NCI-H345 (cell line): ENCODE measurements at places on chromosomes 5 and 9.

DNA sequence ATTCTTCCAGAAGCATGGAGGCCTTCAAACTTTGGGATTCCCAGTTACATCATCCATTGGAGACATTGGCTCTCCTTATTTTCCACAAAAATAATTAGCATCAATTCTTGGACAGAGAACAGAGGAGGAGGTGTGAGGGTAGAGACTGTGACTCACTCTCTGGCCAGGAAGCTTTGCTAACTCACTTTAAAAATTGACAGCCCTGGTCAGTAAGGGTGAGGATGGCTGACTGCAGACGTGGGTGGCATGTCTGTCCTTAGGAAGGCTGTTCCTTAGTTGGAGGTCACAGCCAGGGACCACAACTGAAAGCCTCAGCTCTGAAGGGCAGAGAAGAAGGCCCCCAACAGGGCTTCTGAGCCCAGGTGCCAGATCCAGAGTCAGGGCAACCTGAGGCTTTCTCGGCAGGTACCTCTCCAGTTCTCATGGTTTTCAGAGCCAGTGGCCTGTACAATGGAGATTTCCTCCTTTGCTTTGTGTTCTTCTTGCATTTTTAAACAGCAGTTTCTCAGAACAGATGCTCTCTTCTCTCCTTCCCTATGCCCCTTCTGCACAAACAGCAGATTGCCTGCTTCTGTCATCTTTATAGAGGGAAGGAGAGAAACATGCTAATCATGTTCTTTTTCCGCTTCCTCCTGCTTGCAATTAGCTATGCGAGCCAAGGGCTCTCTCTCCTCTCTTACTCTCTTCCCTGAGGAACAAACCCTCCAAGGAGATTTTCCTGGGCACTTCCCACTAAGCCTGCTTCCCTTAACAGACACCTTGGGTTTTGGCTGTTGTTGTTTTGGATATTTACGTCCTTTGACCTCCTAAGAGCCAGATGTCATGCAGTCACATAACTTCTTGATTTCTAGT lies 92.5 kb upstream of the ZNF366 start:
- no peak for DNase-seq

- no peak for DNase-seq
These were observed 31.6 kb downstream of the ADRA1B start for GRCh38 chr5:159947708-159948358.

DNA sequence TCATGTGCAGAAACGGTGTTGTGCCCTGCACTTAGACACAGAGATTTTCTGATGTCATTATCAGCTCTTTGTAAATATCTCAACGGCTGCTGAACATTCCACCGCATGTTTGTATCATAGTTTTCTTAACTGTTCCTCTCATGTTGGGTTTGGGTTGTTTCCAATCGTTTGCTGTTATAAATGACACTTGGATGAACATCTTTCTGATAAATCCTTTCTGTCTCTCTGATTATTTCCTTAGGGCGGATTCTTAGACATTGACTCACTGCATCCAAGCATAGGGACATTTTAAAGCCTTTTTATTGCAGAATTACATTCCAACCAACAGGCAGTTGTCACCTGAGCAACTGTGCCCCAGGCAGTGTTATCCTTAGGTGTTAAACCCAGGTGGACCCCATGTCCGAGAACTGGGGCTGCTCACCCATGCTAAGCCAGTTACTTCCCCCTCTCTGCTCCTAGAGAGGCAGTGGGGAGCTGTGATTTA lies 28.5 kb downstream of the COL5A1 start:
- no peak for DNase-seq

- DNase-seq = no peak
These were observed 13.4 kb upstream of the FANCC start for GRCh38 chr9:95330720-95331404.

DNA sequence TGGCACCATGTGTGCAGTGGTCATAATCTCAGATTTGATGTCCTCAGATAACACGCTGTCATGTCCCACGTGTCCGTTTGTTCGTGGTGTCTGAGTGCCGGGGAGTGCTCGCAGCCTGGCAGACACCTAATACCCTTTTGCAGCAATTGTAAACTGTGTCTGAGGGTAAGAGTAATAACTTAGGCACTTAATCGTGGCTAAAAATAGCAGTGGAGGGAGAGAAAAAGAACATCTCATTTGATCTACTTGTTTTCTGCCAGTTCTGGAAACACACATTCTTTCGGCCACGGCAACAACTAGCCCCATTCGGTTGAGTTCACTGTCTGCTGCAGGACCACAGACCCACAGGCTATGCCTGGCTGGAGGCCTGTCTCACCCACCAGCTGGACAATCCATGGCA lies 16.5 kb downstream of the ADCY2 start:
- no peak for DNase-seq

DNA sequence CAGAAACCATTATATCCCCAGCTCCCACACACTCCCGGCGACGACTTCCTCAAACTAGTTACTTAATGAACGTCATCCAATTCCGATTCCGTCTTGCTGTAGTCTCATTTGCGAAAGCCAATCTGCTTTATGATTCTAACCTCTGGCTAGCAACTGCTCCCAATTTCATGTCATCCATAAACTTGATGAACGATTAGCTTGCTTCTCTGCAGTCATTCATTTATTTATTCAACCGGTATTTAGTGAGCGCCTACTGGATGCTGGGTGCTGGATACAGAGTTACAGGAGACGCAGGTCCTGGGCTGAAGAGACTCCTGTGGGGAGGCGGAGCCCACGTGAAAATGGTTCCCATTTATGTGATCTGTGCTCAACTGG lies 46.2 kb downstream of the TSPAN17 start:
- DNase-seq = no peak
